ENCODE measurements at places on chromosomes 6 and 20.

DNA sequence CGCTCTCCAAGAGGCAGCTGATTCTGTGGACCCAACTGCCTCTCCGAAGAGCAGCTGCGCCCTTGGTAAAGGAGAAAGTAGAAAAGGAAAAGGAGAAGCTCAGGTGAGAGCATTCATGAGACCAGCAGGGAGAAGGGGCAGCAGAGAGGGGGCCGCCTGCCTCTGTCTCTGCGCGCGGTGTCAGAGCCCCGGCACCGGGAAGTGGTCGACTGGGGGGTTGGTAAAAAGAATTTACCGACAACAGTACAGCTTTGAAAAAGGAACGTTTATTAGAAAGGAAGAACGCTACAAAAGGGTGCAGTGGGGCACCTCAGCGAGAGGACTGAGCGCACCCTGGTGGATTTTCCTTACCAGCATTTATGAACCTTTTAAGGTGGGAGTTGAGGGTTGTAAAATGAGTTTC, 61.9 kb downstream of the GPR6 start:
- no peak for DNase-seq

DNA sequence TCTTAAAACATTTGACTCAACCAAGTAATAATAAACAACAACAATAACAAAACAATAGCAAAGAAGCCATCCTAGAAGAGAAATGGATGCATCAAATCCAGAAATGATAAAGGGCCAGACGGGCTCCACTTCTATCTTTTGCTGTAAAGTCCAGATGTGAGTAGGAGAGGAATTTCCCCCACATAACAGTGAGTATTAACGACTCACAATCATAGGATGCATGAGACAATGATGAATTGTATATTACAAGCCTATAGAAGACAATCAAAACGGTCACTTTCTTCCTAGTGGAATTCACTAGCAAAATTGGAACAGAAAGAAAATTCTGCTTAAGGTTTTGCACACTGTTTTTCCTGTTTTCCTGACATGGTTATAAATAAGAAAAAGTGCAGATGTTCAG, 97.0 kb upstream of the PREP start:
- DNase-seq = no peak

DNA sequence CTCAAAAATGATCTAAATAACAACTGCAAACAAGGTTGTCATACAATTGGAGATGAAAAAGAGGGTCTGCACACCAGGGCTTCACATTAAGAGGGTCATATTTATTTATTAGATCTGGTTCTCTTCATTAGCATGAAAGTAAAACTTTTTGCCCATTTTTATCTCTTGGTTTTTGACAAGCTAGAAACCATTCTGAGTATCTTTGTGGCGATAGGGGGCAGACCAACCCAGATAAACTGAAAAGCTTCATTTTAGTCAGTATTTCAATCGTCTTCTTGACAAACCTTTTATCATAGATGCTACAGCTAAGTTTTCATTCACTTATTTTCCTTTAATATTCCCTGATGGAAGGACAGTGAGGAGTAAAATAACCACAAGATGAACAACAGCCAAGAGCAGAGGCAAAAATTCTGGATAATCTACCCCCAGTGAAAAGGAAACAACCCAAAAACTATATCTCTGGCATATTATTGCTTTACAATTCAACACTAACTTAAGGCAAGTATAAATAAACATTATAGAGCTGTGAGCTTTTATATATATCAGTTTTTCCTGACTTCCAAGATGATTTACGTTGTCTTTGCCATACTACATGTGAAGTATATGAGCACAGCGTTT, 45.2 kb downstream of the THEMIS start:
- DNase-seq = no peak

GRCh38 chr20:49446808-49447207, 35.7 kb downstream of the KCNB1 start:
- DNase-seq = no peak

DNA sequence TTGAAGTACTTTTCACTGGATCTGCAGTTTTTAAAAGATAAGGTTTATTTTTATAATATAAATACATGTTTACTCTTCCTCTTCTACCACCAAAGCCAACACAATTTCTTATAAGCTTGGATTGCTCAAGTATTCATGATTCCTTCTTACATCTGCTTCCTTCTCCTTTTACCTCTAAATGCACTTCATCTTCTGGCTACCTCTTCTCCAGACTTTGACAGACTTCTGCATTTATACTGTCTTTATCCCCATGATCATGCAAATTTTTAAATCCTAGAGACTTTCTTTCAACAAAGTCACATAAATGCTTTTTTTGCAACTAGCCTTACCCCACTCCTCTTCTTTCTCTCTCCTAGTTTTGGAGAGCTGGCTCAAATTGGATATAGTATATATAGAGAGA, 142.9 kb downstream of the TFAP2B start:
- no peak for DNase-seq

GRCh38 chr6:31125162-31125561, 4.9 kb upstream of the CDSN start:
- DNase-seq = no peak

DNA sequence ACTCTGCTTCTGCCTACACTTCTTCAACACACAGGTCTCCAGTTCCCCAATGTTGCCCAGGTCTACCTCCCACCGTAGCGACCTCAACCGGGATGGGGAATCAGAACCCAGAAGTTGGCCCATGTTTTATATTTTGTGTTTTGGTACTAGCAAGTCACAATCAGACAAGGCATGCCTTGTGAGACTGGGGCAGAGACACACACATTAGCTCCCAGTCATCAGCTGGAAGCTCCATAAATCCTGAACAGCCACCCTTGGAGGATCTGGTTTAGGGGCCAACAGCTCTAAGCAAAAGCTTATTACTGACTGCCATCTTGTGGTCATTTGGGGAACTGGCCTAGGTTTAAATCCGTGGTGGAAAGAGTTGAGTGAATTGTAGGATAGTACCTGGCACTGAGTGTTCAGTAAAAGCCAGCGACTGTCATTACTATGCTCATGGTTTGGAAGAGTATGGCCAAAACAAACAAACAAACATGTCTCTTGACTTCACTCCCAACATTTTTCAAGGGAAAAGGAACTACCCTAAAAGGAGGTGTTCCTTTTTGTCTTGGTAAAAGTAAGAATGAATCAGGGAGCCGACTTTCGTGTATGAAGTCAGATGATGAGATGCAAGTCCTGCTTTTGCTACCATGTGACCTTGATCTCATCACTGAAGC, 40.5 kb downstream of the PIM1 start:
- peak; percentile 58 for DNase-seq

DNA sequence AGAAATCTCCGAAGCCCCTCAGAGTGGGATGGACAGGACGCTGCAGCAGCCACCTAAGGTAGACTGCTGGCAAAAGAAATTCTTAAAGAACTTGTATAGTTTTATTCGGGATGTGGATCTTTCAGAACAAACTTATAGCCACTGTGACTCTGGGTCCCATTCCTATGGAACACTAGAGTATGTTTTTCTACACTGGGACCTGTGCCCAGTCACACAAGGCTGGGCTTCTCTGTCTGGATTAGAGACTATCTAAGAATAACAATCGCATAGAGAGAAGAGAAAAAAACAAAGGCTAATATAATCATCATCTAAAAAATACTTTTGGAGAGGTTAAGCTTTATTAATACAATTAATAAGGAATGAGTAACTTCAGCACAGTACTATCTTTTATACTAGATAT, 28.9 kb downstream of the RMND1 start:
- DNase-seq = no peak

Measured in stimulated activated CD8-positive, alpha-beta memory T cell treated with anti-CD3 and anti-CD28 coated beads, Interleukin-2, amount 100 ng/mL, for 48 hours (primary cell).